EH (cell line): ENCODE measurements at places on chromosomes 3 and 15.

GRCh38 chr15:63476229-63476632, 28.2 kb upstream of the USP3 start:
- peak; percentile 97 for DNase-seq

GRCh38 chr3:9703736-9704346, at the start of gene CPNE9:
Gene CPNE9, plus strand, starts transcription at chr3:9703833. Its CDS starts 164 bp downstream, at chr3:9703997.
- no peak for DNase-seq

DNA sequence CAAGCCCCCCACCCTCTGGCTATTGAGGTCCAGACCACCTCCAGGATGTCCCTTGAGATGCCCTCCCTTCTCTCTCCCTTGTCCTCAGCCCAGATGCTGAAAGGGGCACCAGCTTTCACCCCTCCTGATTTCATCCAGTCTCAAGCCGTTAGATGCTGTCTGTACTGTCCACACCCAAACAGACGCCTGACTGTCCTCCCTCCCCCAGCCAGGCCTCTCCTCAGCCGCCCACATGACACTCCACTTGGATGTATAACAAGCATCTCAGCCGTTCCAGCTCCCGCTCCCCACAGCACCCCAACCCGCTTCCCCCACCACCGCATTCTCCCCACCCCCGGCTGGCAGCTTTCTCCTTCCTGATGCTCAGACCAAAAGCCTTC, 25.0 kb upstream of the CYP11A1 start:
- peak; percentile 67 for DNase-seq

GRCh38 chr3:37129871-37130270, 44.5 kb downstream of the LRRFIP2 start:
- DNase-seq = peak; percentile 73

GRCh38 chr15:99981191-99981647, 248.0 kb upstream of the LYSMD4 start:
- no peak for DNase-seq

DNA sequence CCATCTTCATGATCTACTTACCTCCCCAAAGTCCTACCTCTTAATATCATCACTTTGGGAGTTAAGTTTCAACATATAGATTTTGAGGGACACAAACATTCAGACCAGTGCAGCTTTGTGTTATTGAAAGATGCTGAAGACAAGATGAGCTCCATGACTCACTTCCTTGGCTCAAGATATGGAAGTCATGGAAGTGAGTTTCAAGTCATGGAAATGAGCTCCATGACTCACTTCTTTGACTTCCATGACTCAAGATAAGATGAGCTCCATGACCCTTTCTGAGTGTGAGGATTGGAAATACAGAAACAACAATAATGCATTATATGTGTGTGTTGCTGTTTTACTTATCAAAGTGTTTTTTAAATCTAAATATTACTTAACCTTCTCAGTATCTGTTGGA, 170.2 kb upstream of the TPRG1 start:
- DNase-seq = peak; percentile 89

- DNase-seq = peak; percentile 68
These were observed 273.3 kb upstream of the ICE2 start for GRCh38 chr15:60751985-60752952.

DNA sequence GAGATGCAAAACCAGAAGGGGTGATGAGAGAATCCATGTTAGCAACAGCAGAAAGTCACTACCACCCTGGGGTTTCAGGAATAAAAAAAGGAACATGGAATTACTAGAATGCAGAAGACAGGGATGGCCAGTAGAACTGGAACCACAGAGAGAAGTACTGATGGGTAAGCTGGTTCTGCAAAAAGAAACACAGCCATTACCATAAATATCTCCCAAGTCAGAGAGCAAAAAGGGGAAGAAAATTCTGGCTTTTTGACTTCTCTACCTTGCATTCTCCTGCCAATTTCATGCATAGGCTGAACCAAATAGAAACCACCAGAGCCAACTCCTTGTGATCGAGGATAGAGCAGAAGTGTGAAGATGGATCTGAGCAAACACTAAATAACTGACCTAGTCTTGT, 550.4 kb upstream of the NAALADL2 start:
- no peak for DNase-seq

DNA sequence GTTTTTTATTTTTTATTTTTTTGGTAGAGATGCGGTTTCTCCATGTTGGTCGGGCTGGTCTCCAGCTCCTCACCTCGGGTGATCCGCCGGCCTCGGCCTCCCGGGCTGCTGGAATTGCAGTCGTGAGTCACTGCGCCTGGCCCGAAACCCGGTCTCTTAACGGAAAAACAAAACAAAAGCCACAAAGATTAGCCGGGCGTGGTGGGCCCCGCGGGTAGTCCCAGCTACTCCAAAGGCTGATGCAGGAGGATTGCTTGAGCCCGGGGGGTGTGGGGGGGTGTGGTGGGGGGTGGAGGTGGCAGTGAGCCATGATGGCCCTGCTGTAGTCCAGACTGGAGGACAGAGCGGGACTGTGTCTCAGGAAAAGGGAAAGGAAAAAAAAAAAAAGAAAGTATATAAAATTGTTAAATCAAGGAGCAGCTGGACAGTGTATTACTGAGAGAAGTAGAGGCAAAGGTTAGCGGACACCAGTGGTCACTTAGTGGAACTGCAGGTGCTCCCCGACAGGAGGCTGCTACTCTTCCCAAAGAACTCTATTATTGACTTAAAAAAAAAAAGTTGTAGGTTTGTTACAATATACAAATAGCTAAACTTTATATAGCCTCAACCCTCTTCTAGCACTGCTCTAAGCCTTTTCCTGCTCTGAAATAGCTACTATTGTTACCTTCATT, 30.3 kb upstream of the TUBGCP5 start:
- DNase-seq = no peak

- peak; percentile 61 for DNase-seq
These were observed 871 bp downstream of the MAP1A start for GRCh38 chr15:43518197-43518761.

- no peak for DNase-seq
These were observed 36.1 kb downstream of the NSMCE3 start for GRCh38 chr15:29233566-29233965.

GRCh38 chr3:171649267-171649666, 161.0 kb downstream of the PLD1 start:
- DNase-seq = peak; percentile 21

GRCh38 chr3:157906627-157907026, 199.6 kb downstream of the SHOX2 start:
- peak; percentile 60 for DNase-seq

DNA sequence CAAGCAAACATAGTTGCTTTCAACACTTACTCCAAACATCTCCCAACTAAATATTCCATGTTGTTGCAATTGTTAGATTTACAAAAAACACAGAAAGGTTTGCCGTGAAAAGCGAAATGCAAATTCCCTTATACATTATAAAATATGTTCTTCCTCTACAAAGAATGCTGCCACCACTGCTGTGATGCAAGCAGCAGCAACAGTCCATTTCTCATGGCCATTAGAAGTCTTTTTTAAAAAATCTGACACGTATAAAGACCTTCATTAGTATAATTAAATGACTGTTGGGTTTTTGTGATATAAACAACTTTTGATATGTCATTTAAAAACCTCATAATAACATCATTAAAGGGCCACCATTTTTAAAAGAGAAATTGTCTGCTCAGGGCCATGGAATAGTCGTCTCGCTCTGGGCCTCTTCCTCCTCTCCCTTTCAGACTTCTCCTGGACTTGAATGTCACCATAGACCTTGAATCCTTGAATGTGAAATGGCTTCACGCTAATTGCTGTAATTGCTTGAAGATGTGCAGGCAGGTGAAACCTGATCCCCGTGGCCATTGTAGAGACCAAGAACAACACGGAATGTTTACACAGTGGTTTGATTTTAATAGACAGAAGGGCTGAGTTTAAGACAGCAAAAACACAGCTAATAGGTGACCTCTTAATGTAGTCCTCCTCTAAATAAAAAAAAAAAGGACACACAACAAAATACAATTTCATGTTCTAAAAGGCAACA, 450.4 kb downstream of the FOXP1 start:
- DNase-seq = no peak

DNA sequence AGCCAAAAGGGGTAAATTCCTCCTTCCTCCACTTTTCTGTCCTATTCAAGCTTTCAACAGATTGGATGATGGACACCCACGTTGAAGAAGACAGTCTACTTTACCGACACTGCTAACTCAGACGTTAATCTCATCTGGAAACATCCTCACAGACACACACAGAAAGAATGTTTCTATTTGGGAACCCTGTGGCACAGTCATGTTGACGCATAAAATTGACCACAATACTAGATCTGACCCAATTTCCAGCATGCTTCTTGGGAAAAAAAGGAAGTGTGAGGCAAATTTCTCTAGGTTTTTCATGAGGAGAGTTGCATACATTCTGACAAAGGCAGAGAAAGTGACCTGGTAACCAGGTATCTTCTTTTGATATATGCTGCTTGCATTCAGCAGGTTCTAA, 594.1 kb downstream of the FGF12 start:
- DNase-seq = no peak

- peak; percentile 34 for DNase-seq
These were observed 270.8 kb downstream of the OPA1 start for GRCh38 chr3:193863657-193864357.

GRCh38 chr3:31004025-31004678, 109.7 kb upstream of the GADL1 start:
- peak; percentile 98 for DNase-seq

- DNase-seq = no peak
These were observed 1001.1 kb upstream of the EPHA6 start for GRCh38 chr3:95813244-95813643.

GRCh38 chr3:157493627-157494550, 9.3 kb downstream of the VEPH1 start:
- DNase-seq = peak; percentile 74

- DNase-seq = no peak
These were observed 113.7 kb downstream of the LRIG1 start for GRCh38 chr3:66386925-66387650.

DNA sequence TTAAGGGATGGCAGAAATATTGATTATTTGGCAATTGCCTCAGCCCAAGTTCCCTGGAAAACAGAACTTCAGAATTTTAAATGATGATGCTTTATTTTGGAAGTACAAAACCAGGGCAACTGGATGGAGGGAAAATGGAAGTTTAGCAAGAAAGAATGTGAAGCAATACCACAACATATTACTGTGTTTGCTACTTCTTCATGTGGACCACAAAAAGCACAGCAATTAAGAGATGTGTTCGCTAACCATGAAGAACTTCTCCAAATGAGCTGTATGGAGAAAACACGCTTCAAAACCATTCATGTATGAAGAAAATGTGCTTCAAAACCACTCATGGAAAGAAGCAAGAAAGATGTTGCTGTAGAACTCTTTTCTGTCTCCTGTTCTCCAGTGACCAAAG, 64.7 kb upstream of the ARL6 start:
- no peak for DNase-seq

DNA sequence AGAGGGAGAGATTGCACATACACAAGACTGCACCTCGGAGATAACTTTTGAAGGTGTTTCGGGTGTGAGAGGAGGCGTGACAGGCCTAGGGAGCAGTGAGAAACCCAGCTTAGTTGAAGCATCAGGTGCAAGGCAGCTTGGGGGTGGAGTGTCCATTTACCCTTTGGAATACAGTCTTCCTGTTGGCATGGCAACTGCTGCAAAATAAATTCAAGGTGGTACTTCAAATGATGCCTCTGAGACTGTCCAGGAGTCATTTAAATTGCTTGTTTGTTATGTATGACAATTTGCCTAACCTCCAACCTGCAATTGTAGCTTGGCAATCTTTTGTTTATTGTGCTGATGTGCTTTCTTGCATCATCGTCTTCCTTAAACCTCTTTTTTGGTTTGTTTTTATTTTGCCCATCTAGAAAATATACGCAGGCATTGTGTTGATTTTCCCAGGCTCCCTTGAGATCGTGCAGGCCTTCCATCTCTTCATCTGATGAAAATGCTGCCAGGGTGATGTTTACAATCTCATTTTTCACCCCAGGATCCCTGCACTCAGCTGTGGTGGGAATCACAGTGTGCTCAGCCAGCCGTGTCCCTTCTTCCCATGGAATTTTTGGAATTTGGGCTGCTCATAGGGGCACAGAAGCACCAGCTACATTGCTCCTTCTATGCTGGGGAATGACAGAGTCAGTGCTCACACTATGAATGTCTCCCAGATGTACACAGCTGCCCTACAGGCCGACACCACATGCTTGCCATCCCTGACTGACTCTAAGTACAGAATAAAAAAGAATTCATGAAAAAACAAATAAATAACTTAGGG, 583.1 kb upstream of the CFAP20DC start:
- DNase-seq = peak; percentile 13

GRCh38 chr3:64501298-64501906, 186.4 kb downstream of the ADAMTS9 start:
- DNase-seq = peak; percentile 19

DNA sequence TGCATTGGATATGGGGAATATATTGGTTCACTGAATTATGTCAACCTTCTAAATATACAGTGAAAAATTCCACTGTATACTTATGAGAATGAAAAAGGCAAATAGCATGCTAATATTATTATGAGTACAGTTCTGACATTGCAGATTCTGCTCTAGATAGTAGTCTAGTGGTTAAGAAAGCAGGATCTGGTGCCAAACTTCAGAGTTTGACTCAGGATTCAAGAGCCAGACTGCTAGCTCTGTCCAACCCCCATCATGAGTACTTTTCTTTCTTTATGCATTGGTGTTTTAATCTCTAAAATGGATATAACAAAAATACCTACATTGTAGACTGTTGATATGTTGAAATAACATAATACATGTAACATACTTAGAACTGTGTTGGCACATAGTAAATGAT, 57.3 kb upstream of the PLSCR4 start:
- DNase-seq = peak; percentile 91

DNA sequence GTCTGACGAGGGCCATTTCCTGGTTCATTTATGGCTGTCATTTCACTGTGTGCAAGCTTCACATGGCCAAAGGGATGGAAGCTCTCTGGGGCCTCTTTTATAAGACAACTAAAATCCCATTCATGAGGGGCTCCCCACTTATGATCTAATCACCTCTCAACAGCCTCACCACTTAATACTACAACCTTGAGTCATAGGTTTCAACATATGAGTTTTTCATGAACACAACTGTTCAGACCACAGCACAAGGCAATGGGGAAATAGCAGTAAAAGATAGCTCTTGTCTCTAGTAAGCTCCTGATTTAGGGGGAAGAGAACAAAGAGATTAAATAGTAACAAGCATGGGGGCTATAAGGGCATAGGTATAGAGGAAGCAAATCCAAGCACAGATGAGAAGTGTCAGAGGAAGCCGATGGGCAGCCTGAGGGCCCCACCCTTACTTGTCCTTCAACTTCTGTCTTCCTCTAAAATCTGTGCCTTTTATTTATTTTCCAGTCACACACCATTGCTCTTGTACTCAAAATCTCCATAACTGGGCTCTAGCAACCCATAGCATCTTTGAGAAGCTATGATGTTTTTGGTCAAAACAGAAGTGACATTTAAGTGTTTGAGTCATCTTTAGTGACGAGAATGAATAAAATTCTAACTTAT, 329.1 kb downstream of the UNC13C start:
- no peak for DNase-seq

GRCh38 chr3:31968369-31968926, 12.6 kb downstream of the OSBPL10 start:
- peak; percentile 79 for DNase-seq

DNA sequence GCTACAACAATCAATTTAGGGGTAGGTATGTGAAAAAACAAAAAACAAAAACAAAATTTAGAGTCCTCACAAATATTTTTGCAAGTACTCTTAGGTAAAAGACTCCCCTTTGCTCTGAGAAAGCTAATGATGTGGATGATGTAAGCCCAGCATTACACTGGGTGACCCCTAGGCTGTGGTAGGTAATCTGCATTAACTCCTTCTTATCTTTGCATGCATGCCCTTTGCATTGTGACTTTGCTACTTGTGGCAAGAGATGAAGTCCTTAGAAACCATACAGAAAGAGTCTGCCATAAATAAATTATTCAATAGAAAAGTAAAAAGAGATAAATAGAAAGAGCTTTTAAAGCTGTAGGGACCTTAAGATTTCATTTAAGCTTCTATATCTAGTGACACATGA, 159.7 kb upstream of the MBNL1 start:
- DNase-seq = no peak

GRCh38 chr15:63908991-63909390, 75.2 kb upstream of the HERC1 start:
- peak; percentile 89 for DNase-seq
